ENCODE measurements at places on chromosomes 13 and 19.

DNA sequence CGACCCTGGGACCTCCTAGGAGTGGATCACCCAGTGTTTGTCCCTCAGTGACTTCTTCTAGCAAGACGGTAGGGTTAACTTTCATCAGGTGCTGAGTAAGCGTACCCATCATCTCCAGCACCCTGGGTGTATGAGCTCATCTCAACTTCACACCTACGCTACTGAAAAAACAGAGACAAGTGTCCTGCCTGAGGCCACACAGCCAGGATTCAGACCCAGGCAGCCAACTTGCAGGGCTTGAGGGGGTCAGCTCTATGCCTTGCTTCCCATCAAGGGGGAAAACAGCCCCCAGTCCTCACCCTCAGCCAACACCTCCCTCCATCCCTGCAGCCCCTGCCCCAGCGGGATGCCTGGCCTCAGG is 4.6 kb downstream of the TLE2 start:
- DNase-seq: no peak

DNA sequence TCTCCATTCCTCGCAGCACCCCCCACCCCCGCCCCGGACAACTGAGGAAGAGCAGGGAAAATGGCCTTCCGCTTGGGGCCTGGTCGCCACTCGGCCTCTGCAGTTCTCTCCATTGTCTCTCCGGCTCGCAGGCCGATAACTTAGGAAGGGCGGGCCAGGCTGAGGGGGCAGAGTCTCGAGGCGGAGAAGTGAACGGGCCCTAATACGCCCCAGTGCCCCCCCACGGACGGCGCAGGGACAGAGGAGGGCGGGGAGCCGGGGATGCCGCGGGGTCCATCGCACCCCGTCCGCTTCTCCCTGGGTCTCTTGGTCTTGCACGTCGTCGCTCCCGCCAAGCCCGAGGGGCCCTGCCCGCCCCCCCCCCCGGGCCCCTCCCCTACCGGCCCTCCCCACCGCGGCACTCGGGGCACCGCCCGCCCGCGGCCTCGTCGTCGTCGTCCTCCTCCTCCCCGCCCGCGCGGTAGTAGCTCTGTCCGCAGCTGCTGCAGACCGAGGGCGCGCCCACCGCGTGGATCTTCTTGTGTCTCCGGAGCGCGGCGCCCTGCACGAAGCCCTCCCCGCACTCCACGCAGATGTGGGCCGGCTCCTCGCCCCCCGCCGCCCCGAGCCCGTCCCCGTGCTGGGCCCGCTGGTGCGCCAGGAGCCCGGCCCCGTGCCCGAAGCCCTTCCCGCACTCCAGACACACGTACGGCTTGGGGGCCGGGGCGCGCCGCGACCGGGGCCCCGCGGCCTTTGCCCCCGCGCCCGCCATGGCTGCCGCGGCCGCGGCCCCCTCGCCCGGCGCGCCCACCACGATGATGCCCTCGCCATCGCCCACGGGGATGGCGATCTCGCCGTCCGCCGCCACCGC is 33.2 kb downstream of the ZNF787 start:
- DNase-seq: no peak

GRCh38 chr19:31890230-31890629 is 455.2 kb upstream of the ZNF507 start:
- DNase-seq: no peak

DNA sequence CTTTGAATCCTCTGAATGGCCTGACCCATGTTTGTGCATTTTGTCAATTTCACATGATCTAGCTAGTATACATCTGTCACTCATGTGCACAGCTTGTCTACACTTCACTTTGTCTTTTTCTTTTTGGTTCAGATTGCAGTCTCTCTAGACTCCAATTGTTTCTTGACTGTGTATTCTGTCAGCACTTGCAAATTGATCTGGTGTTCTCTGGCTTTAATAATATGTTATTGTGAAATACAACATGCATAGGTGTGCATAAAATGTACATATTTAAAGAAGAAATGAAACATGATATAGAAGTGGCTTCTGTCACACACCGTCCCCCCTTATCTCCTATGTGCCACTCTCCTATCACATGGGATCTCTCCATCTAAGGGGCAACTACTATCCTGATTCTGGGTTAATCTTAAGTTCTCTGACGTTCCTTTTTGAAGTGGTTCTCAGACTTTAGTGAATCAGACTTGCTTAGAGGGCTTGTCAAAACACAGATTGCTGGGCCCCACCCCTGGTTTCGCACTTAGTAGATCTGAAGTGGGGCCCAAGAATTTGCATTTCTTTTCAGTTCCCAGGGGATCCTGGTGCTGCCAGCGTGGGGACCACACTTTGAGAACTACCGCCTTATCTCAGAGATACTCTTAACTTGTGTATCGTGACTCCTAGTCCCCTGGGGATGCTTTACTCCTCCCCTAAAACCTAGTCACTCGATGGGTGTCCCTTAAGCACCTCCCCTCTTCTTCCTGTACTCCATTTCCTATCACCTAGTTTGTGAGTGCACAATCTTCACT is 5.8 kb downstream of the KRTDAP start:
- no peak for DNase-seq

GRCh38 chr19:1754636-1755466 is 1.5 kb downstream of the ONECUT3 start:
- DNase-seq: no peak

DNA sequence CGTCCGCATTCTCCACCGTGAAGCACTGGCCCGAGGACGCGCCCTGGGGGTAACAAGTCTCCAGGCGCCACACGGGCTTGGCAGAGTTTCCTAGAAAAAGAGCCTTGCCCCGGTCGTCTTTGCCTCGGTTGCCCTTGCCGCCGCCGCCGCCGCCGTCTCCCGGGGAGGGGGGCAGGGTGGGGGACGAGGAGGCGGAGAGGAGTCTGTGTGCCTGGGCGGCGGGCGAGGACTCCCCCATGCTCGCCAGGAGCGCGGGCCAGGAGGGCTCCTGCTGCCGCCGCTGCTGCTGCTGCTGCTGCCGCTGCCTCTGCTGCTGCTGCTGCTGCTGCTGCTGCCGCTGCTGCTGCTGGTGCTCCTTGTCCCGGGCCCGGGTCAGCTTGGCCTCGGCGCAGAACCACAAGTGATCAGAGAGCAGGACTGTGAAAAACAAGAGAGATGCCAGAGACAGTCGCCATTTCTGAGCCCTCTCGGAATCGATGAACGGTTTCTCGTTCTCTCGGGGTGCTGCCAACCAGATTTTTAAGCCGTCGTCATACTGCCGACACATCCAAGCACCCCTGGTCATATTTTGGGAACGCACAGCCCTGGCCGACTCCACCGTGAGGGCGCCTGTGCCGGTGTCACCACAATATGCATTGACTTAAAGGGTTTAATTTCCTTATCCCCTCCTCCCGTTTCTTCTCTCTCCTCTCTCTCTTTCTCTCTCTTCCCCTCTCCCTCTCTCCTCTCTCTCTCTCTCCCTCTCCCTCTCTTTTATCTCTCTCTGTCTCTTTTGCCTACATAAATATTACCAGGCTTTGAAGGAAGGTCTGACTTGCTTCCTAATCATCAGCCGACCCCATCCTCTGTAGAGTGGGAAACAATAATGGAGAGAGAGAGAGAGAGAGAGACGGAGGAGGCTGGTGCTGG is 349.1 kb downstream of the LIG4 start:
- DNase-seq: no peak

GRCh38 chr13:75365724-75366173 is 116.2 kb downstream of the TBC1D4 start:
- DNase-seq: no peak

GRCh38 chr13:111330066-111330610 is 9.7 kb downstream of the TEX29 start:
- DNase-seq: no peak

GRCh38 chr13:111957913-111958450 is 109.0 kb upstream of the SOX1 start:
- DNase-seq: no peak

GRCh38 chr13:76950101-76950500 is 1.8 kb downstream of the ACOD1 start:
- DNase-seq: no peak

DNA sequence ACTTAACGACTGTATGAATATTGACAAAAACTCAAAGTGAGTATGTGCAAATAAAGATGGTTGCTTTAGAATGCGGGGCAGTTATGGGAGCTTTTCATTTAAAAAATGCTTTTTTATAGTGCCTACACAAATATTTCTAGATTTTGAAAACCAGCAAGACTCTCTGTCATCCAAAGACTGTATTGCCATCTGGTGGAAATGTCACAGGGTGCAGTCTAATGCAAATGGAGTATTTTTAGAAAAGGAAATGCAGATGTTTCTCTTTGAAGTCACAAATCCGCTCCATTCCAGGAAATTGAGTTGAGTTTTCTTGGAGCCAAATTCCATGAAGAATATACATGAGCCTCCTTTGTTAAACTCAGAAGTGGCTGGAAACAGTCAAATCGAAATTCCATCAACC is 2.3 kb upstream of the C1QTNF9B start:
- DNase-seq: no peak

DNA sequence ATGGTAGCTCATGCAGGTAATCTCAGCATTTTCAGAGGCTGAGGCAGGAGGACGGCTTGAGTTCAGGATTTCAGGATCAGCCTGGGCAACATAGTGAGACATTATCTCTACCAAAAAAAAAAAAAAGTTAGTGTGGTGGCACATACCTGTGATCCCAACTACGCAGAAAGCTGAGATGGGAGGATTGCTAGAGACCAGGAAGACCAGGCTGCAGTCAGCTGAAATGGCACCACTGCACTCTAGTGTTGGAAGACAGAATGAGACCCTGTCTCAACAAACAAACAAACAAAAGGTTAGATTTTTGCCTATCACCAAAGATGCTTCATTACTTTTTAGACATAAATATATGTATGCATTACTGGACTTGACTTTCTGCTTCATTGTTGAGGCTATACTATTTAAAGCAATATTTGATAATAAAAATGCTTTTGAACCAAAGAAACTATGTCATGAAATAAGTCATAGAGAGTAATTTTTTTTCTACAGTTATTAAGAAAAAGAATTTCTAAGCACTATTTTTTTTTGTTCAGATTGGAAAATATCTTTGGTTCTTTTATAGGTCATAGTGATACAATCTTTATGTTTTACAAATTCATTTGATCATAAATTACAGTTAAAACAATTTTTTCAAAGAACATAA is 1180.1 kb upstream of the ATXN8OS start:
- DNase-seq: no peak

GRCh38 chr13:87274209-87274819 is 396.9 kb upstream of the SLITRK5 start:
- DNase-seq: peak; percentile 6

GRCh38 chr13:61410669-61411297 is 4.9 kb downstream of the PCDH20 start:
- DNase-seq: no peak

GRCh38 chr19:17936379-17936778 is 3.6 kb downstream of the CCDC124 start:
- DNase-seq: no peak

- DNase-seq: no peak
These were observed 641 bp upstream of the SOX21 start for GRCh38 chr13:94712812-94713560.

DNA sequence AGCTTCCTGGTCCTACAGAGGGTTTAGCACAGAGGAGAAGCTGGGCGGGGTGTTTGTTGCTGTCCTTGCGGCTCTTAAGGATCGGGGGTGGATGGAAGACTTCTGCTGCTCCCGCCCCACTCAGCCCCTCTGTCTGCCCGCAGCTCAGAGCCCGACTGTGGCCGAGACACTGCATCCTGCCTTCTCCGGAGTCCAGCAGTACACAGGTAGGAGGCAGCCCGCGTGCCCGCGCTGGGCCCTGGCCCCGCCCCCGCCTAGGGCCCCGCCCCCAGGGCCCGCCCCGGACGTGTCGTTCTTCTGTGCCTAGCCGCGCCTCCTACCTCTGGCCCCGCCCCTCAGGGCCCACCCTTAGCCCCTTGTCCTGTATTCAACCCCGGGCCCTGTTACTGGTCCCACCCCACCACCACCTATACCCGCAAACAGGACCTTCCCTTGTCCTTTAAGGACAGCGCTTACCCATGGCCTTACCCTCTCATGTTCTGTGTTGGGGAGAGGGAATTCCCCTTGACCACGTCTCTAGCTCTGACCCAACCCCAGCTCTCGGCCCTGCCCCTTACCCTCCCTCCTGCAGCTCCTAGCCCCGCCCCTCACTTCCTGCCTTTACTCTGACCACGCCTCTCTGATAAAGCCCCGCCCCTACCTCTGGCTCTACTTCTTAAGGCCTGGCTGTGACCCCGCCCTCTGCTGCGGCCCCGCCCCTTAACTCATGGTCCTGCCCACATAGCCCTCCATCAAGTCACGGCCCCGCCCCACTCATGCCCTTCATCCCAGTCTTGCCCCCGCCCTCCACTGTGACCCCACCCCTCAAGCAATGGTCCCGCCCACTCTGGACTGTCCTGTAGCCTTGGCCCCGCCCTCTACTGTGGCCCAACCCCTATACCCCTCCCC is 60.5 kb downstream of the CELF5 start:
- DNase-seq: no peak

DNA sequence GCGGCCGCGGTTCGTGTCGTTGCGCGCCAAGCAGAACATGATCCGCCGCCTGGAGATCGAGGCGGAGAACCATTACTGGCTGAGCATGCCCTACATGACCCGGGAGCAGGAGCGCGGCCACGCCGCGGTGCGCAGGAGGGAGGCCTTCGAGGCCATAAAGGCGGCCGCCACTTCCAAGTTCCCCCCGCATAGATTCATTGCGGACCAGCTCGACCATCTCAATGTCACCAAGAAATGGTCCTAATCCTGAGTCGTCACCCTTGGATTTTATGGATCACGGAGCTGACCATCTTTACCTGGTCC is 475 bp downstream of the MRPL57 start:
- DNase-seq: no peak

GRCh38 chr19:14764401-14764800 is 14.0 kb downstream of the ADGRE2 start:
- no peak for DNase-seq

- DNase-seq: no peak
These were observed 133.9 kb downstream of the PTPRS start for GRCh38 chr19:5206751-5207075.

- DNase-seq: no peak
These were observed 69.4 kb upstream of the KLF12 start for GRCh38 chr13:74203576-74203975.

DNA sequence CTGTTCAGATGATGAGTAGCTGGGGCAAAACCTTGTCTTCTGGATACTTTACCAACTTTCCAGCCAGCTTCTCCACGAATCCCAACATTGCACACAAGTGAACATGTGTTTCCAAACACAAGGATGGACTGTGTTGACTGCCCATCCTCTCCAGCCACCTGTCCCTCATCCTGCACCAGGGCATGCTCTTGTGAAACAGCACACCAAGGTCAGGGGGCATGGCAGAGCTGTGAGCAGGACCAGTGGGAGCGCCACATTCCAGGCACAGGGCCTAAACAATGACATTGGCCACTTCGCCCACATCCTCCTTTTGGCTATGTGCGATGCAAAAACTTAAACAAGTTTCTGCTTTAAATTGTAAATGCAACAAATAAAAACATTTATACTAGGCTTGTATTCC is 105.5 kb downstream of the IRS2 start:
- DNase-seq: no peak

GRCh38 chr13:44566601-44567000 is 9.5 kb downstream of the TSC22D1 start:
- no peak for DNase-seq

DNA sequence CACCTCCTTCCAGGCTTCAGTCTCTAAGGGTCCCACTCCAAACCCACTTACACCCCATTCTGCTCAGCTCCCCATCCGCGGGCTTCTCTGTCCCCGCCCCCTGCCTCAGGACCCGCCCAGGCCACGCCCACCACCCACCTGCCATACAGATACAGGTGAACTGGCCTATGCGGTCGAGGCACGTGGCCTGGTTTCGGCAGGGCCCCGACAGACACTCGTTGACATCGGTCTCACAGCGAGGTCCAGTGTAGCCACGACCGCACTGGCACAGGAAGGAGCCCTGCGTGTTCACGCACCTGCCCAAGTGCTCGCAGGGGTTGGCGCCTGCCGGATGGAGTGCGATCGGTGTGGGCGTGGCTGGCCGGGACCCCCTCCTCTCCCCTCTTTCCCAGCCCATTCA is 11.9 kb downstream of the NOTCH3 start:
- DNase-seq: no peak
